ENCODE measurements at places on chromosomes 11 and 22.

DNA sequence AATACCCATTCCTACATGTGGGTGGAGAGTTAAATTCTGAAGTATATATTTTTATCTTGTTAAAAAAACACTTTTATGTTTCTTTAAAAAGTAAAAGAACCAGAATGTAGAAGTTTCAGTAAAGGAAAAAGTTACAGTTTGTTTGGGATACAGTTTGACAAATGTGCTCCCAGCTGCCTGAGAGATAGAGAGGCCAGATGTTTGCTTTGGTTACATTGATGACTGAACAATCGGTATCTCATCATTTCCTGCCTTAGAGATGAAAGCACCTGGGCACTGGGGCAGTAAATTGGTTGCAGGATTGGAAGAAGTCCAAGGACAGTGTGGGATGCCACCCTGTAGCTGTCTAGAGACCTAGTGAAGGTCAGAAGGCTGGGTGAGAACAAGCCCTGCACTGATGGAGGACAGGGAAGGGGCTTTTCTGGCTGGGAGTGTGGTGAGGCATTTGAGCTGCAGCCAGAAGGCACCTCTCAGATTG lies 16.6 kb downstream of the MED15 start:
- DNase-seq: no peak

- DNase-seq: no peak
These were observed 72.7 kb downstream of the TRAF6 start for GRCh38 chr11:36437413-36437812.

DNA sequence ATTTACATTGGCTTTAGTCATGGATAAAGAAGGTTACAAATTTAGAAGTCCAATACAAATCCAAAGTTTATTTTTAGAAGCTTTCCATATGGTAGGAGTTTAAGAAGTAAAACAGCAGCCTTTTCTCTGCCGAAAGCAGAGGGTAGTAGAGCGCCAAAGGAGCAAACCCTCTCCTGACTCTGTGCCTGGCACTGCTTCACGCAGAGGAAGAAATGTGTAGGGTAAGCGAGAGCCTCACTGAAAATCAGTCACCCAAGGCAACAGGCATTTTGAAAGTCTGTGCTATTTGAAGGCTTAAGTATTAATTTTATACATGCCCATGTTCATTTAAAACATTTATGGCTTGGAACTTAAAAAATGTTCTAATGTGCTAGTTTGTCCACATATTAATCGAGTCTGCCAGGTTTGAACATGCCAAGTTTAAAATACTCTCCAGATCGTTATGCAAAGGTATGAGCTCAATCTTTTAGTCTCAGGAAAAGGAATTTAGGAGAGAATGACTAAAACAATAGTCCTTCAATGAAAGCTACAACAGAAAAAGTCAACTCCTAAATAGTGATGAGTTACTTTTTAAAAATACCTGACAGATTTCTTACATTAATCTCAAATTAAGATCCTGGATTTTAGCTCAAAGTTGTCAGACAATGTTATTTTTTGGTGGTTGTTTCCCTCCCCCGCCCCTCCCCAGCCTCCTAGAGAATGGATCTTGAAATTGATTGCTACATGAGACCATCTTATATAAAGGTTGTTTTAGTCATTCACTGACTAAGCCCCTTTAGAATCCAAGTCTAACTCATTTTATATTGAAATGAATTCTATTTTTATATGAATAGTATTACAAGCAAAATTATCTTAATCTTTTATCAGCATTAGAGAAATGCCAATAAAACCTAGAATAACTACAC lies 38.7 kb downstream of the MRTFA start:
- no peak for DNase-seq

GRCh38 chr11:6336293-6336692 lies 16.0 kb upstream of the CAVIN3 start:
- DNase-seq: no peak

- no peak for DNase-seq
These were observed 231.3 kb downstream of the DSCAML1 start for GRCh38 chr11:117565709-117566108.

GRCh38 chr22:42752230-42752746 lies 31.6 kb upstream of the A4GALT start:
- DNase-seq: no peak

- no peak for DNase-seq
These were observed 757 bp downstream of the RNASEH2C start for GRCh38 chr11:65719871-65720210.
